ENCODE measurements at places on chromosomes 4 and X.

- no peak for DNase-seq
These were observed 454.9 kb upstream of the FAT1 start for GRCh38 chr4:187178587-187178986.

GRCh38 chr4:10181745-10182445 is 65.3 kb upstream of the WDR1 start:
- DNase-seq, result no peak

GRCh38 chr4:107719207-107719921 is 670 bp downstream of the PAPSS1 start:
- no peak for DNase-seq

GRCh38 chr4:168502861-168503260 is 6.0 kb downstream of the PALLD start:
- DNase-seq, result no peak

DNA sequence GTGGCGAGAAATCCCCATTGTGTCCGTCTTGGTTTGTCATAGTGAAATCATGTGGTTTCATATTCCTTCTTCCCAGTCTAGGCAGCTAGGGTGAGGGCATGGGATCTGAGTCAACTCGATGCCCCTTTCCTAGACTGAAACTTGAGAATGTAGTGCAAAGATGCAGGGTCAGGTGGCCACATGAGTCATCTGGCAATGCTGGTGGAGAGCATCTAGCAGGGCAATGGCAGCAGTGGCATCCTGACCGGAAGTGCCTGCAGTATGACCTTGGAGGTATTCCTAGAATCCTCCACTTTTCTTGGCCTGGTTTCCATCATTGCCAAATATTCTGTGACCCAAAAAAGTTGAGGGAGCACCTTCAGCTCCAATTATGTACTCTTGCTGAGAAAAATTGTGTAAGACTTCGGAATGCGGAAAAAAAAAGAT is 39.1 kb upstream of the TMEM184C start:
- DNase-seq, result no peak

DNA sequence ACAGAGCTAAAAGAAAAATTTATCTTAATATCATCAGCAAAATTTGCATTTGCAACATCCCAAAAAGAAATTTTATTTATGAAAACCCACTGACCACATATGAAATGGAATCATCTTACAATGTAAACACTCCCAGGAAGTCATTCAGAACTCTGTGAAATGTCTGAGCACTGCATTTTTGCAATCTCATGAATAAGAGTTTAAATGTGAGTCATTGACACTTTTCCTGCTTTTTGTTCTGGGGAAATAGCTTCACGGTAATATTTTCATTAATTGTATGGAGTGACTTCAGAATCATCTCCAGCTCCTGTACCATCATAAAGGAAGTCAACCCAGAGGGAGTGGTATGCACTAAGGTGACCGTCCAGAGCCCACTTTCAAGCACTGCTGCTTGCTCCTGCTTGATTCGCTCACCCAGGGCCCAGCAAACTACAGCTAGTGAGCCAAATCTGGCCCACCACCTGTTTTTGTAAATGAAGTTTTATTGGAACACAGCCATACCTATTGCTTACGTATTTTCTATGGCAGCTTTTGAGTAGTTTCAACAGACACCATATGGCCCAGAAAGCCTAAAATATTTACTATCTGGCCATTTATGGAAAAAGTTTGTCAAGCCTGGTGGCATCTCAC is 17.2 kb downstream of the EDNRA start:
- no peak for DNase-seq

- DNase-seq, result no peak
These were observed 6.7 kb downstream of the TEC start for GRCh38 chr4:48262926-48263325.

DNA sequence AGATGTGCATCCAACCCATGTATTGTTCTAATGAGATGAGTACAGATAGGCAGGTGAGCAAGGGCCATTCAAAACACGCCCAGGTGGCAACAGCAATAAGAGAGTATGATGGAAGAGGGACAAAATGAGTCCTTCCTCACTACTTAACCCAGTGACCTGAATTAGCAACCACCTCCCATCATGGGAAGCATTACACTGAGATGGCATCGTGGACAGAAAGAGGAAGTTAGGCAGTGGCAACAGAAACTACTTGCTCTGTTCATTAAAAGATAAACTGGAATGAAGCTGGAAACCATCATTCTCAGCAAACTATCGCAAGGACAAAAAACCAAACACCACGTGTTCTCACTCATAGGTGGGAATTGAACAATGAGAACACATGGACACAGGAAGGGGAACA is 17.2 kb downstream of the RXFP1 start:
- DNase-seq, result no peak

- no peak for DNase-seq
These were observed 380.8 kb downstream of the SPRY1 start for GRCh38 chr4:123777373-123777772.

- no peak for DNase-seq
These were observed 40.3 kb downstream of the NHS start for GRCh38 chrX:17415242-17415810.
